ENCODE measurements at places on chromosomes 3 and 15.

GRCh38 chr3:109882144-109882543 is 544.8 kb upstream of the DPPA4 start:
- DNase-seq, result no peak

- DNase-seq, result no peak
These were observed 16.5 kb downstream of the ARPP19 start for GRCh38 chr15:52552303-52552702.

GRCh38 chr15:31036783-31037182 is 45.4 kb upstream of the MTMR10 start:
- no peak for DNase-seq

DNA sequence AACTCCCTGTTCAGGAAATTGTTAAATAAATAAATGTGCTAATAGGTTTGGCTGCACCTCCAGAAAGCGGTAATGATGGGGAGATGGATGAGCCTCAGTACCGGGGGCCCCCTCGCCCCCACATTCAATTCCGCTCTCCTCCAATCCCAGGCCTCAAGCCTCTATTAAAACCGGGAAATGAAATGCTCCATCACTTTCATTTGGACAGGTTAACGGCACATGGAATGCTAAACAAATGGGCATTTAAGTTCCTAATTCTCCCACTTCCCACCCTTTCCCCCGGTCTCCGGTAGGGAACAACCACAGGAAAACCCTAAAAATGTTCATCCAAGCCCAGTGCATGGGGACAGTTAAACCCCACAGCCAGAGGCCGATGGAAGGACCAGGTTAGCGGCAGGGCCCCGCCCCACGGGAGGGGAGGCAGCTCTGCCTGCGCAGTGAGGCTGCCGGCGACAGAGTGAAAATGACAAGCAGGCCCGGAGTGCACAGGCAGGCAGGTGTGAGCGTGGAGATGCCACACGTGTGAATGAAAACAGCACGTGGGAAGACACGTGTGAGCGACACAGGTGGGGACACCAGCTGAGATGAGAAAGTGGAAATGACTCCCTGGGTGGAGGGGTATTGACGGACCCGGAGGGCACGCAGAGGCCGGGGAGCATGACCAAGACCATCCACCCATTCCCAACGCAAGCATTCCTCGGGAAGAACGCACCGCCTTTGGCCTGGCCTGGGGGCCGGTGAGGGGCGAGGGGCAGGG is 28.1 kb downstream of the RNU5B-1 start:
- DNase-seq, result no peak

GRCh38 chr3:98021830-98022560 is 13.1 kb downstream of the GABRR3 start:
- peak; percentile 49 for DNase-seq

DNA sequence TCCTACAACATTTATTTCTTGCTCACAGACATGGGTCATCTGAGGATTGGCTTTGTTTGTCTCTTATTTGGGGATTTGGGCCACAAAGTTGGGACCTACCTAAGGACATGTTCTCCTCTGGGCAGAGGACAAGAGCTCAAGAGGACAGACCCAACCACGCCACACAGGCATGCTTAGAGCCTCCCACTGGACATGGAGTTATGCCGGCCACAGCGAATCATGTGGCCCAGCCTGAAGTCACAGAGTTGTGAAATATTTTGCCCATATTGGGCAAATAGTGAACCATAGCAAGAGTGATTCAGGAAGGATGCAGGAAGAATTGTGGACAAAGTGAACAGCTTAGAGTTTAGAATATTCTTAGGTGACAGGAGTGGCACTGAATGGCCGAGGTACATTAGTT is 9.9 kb downstream of the TRAK1 start:
- DNase-seq, result peak; percentile 84

DNA sequence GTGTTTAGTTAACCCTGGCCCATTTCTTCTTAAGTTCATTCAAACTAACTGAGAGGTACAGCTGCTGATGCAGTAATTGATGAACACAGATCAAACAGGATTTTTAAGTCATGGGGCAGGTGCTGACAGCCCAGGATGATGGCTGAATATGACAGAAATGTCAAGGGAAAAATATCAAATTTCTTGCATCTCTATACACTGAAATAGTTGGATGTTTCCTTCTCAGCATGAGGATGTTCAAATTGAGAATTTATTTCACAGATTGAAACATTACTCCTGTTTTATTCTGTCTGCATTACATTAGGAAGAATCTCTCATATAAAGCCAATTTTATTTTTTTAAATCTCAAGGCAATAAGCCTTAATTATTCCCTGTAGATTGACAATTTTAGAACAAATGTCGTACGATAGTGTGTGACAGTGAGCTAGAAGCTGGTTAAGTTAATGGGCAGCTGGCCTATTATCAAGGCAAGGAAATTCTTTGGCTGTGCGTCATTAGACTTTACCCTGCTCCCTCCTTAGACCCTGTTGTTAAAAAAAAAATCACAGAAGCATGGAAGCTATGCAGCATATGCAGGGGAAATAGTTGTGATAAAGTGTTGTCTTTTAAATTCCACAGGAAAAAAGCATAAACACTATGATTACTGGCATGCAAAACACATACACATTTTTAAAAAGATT is 183.8 kb upstream of the KCNMB2 start:
- DNase-seq, result peak; percentile 90

DNA sequence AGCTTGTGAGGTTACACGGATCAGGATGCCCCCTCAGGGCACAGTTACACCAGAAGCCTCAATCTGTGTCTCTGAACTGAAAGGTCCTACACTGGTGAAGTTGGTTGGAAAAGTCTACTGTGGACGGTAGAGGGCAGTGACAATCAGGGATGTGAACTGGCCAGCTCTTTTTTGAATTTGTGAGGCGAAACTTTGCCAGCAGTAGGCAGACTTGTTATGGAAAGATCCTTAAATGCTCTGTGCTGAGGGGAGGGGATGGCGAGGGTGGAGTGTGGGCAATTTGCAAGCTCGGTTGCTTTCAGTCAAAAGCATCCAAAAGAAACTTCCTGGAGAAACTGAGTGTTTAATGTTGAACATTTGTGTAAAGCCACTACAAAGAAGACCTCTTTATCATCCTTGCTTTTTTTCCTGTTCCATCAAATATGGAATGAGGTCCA is 127.4 kb upstream of the ABHD17C start:
- DNase-seq, result peak; percentile 83

- no peak for DNase-seq
These were observed 49.1 kb downstream of the NEK11 start for GRCh38 chr3:131075632-131076328.

DNA sequence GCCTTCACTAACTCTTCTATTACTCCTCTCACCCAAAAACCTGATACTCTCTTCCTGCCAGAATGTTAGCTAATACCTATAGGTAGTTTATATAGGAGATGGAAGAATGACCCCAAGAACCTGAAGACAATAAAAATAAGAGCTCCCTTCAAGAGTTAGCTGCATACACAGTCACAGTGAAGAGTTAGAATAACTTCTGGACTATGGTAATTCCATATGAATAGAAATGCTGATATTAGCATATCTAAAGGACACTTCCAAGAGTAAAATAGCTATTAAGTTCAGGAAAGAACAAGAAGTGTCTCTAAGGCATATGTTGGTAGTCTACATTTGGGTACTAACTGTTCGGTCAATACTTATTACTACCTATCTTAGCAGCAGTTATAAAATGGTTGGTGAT is 134.2 kb downstream of the VGLL3 start:
- DNase-seq, result no peak

GRCh38 chr15:72706266-72706665 is 20.3 kb downstream of the BBS4 start:
- DNase-seq, result peak; percentile 50

GRCh38 chr15:42273900-42274701 is 868 bp upstream of the TMEM87A start:
- DNase-seq, result peak; percentile 63

GRCh38 chr15:89670971-89671560 is 8.1 kb downstream of the PLIN1 start:
- DNase-seq, result no peak

GRCh38 chr3:117150628-117151027 is 441.0 kb downstream of the TUSC7 start:
- no peak for DNase-seq

DNA sequence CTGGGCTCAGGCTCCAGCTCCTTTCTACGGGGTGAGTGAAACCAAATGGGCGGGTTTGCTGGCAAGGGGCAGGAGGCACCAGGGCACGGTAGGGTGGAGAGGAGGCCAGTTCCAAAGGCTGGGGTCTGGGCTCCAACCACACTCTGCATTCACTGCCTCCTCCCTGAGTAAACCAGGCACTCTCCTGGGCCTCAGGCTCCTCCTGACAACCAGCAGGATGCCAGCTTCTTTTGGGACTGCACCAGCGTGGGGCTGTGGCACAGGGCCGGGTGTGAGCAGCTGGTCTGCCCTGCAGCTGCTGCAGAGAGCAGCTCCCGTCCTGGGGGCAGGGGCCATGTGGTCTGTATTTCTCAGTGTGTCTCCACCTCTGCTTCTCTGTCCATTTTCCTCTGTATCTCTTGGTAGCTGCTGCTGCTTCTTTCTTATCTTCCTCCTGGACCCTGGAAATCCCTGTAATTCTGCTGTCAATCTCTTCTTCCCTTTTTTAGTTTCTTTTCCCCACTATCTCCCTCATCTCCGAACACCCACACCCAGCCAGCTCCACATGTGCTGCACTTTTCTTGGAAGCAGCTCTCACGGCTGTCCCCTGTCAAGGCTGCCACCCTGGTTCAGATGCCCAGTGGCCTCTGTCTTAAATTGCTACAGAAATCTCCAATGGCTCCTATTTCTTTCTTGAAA is 54.9 kb upstream of the TBC1D21 start:
- DNase-seq, result no peak

DNA sequence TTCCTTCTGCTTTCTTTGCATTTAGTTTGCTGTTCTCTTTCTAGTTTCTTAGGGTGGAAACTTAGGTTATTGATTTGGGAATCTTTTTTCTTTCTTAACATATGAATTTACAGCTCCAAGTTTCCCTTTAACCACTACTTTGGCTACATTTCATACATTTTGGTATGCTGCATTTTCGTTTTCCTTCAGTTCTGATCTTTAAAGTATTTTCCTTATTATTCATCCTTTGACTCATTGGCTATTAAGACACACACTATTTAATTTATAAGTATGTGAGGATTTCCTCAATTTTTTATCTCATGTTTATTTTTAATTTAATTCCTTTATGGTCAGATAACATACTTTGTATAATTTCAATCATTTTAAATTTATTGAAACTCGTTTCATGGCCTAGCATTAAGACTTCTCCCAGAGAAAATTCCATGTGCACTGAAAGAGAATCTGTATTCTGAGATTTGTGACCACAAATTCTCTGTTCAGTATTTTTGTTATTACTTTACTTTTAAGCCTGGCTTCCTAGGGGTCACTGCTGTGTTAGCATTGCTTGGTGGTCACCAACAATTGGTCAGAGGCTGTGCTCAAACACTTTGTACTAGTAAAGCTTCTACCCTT is 87.7 kb downstream of the CFAP20DC start:
- DNase-seq, result peak; percentile 63

- peak; percentile 71 for DNase-seq
These were observed at the start of gene EHHADH for GRCh38 chr3:185253645-185254410. Gene EHHADH, minus strand, starts transcription at chr3:185254049. Its CDS starts 27 bp downstream, at chr3:185254022.

DNA sequence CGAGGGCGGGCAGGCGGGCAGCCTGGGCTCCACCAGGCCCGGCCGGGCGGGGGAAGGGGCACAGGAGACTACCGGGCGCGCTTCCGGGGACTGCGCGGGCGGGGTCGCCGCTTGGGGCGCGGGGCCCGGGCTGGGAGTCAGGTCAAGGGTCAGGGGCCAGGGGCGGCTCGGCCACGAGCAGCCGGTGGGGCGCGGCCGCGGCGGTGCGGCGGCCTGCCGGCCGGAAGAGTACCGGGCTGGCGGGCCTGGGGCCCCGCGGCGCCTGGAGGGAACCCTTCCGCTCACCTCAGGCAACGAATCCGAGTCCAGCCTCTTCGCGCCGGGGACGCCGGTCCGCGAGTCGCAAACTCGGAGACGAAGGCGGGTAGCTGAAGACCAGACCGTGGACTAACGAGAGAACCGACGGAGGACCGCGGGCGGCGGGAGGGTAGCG is 225 bp downstream of the RHOA start:
- no peak for DNase-seq

- peak; percentile 56 for DNase-seq
These were observed at the start of gene SST for GRCh38 chr3:187669675-187670504. Gene SST, minus strand, starts transcription at chr3:187670394. Its CDS starts 103 bp downstream, at chr3:187670291.

- DNase-seq, result no peak
These were observed 52.2 kb upstream of the CSTA start for GRCh38 chr3:122272879-122273278.

DNA sequence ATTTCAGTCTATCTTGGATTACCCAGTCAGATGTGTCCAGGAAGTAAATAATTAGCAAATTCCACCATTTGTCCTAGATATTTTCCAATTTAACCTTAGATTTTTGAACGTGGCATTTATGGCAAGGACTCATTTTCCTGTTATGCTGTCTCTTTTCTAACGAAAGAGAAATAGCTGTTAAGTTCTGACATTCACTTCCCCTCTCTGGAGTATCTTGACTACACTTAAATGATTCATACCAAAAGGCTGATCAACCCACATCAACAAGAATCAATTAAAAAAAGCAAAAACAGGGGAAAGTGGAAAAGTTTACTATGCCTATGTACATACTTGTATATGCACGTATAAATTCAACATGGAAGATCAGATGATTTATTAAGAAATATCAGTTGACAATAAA is 149.9 kb downstream of the FRMD5 start:
- DNase-seq, result no peak

DNA sequence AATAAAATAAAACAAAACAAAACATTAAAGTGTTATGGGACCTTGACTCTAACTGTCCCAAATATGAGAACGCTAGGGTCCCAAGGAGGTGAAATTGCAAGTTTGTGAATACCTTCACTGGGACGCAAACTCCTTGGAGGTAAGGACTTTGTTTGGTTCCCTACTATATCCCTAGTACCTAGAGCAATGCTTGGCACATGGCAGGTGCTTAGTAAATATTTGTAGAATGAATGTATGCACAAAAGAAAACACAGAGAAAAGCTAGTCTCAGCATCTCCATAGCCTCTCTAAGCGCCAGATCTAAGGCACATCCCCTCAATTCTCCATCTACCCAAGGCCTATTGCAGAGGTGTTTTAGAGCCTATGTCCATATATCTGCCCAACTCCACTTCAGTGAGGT is 30.5 kb downstream of the GPR176 start:
- DNase-seq, result no peak

- DNase-seq, result no peak
These were observed 97.6 kb upstream of the PSMD6 start for GRCh38 chr3:64120876-64121275.

DNA sequence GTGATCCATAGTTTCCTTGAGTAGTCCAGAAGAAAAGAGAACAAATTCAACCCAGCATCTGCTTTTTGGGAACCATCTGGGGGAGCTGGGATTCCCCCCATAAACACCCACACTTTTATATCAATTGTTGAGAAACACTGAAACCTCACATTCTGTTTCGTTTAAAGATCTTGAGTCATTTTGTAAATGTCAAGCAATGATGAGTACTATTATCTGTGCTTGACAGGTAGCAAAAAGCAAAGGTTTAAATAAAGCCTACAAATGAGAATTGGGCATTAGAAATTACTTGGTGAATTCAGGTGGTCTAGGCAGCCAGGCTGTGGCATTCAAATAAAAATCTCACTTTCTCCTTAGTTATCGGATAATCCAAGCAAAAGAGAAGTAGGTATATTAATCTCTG is 75.7 kb downstream of the TMEM266 start:
- DNase-seq, result no peak
